Stimulated activated CD8-positive, alpha-beta memory T cell treated with anti-CD3 and anti-CD28 coated beads, Interleukin-15, amount 100 ng/mL, for 1 hour (primary cell): ENCODE measurements at places on chromosomes 2 and 18.

DNA sequence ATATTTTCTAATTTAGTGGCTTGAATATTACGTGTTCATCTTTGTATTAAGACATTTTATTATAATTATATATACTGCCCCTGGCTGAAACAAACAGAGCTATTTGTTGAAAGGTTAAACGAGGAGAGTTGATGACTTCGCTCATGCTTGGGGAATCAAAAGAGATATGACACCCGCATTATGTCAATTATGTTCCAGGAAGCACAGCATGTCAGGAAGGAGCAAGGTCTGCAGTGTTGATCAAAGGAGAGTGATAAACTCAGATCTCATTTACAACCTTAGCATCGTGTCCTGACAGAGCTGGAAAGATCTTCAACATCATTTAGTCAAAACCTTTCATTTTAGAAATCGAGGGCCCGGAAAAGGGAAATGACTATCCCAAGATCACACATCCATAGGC is 510.1 kb downstream of the TDRD15 start:
- DNase-seq = no peak

DNA sequence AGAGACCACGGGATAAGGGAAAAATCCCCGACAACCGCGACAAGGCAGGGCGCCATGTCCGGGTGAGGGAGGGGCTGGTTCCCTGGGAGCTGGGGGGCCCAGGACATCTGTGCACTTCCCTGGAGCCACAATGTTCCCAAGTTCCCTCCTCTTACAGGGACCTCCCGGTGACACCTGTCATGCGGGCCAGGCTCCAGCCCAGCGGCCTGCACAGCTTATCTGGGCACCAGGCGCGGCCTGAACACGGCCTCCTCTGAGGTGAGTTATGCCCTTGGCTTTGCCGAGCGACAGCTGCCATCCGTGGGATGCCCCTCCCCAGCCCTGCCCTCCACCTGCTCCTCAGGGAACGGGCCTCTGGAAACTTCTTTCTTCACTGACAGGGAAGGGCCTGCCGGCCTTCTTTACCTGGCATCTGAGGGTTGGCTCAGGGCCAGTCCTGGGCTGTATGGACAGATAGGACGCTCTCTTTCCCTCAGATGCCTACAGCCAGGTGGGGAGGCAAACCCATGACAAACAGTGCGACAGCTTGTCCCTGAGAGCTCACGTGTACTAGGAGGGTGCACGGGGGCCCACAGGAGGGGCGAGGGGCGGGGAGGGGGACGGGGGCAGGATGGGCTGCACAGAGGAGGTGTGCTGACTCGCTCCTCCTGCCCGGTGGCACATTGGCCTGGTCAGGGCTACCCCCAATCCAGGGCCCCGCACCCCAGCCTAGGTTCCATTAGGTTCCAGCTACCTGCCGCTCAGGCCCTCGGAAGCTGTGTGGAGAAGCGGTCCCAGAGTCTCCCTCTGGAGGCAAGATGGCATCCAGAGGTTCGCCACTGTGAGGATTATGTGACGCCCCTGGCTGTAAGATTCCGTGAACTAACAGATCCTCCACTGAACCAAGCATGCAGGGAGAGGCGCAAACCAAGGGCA is 34.9 kb upstream of the HPCAL1 start:
- no peak for DNase-seq

GRCh38 chr18:51731070-51731469 is 533.6 kb upstream of the MEX3C start:
- no peak for DNase-seq

DNA sequence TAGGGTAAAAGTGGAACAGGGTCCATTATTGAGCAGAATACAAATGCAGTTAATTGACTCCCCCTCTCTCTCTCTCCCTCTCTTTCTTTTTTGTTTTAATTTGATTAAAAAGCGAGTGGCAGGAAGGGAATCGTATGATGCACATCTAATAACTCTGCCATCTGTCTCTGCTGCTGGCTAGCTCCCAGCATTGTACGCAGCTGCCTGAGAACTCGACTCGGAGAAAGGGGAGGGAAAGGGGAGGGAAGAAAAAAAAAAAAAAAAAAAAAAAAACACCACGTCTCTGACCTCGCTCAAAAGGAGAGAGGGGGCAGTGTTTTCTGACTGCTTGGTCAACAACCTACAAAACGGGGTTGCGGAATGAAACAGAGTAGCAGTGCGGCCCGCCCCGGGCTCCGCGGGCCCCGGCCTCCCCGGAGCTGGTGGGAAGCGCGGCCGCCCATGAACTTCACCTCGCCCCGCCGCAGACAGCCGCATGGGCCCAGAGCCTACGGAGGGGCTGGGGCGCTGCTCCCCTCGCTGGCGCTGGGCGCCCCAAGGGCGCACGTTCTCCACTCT is 265.7 kb downstream of the TCF4 start:
- DNase-seq = no peak

GRCh38 chr2:33209976-33210375 is 263.2 kb downstream of the LTBP1 start:
- no peak for DNase-seq
